ENCODE measurements at places on chromosomes 6 and 20.

DNA sequence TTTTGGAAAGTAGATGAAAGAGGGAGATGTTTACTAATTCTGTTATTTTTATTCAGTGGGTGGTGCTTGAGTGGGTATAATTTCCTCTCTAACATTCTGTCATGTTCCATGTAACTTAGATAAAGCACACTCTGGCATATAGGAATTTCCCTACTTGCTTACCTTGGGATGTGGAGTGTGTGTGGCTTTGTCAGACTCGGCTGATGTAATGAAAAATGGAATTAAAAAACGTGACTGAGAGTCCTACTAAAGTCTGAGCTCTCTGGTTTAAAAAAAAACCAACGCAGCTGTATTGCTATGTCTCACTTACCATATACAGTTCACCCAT lies 98.3 kb downstream of the JARID2 start:
- no peak for DNase-seq

- DNase-seq: no peak
These were observed 68.6 kb upstream of the FYN start for GRCh38 chr6:111941686-111942330.

DNA sequence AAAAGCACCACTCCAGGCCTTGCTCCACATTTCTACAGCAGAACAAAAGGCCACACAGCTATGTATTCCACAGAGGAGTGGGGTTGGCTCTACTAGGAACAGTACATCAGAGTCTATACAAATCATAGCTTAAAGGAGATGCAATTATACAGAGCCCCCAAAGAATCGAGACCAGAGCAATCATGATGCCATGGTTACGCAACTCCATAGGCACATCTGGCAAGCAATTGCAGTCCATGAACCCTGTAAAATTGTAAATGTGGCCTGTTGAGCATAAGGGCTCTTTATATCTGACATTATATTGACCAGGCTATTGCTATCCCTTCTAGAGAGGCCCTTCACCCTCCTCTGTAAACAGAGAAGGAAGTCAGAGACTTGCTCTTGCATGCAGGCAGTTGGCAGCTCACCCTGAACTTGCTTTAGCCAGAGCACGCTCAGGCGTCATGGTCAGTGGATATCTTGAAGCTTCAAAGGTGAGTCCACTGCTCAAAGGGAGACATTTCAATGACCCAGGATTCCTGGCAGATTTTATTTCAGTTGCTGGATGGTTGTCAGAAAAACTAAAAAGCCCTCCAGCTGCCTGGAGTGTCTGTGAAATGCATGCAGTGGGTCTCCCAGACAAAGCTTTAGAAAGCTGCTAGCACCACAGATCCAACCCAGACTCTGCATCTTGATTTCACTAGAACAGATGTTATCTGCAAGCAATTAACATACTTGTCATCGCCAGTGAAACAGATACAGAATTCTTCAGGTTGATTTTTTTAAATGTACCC lies 357.2 kb downstream of the CENPW start:
- no peak for DNase-seq

GRCh38 chr6:36386495-36387439 lies 702 bp downstream of the ETV7 start:
- DNase-seq: no peak

Data from esophagus squamous epithelium (tissue), 5 donors.